ENCODE measurements at places on chromosomes 3 and 15.
A peak's percentile ranks its signal among the peaks of the same experiment; 100 is the strongest.

- DNase-seq, result no peak
Measured at GRCh38 chr3:170247875-170248274, 25.7 kb downstream of the PRKCI start.

- DNase-seq, result no peak
Measured at GRCh38 chr15:56894601-56895000, 23.8 kb upstream of the TCF12 start.

DNA sequence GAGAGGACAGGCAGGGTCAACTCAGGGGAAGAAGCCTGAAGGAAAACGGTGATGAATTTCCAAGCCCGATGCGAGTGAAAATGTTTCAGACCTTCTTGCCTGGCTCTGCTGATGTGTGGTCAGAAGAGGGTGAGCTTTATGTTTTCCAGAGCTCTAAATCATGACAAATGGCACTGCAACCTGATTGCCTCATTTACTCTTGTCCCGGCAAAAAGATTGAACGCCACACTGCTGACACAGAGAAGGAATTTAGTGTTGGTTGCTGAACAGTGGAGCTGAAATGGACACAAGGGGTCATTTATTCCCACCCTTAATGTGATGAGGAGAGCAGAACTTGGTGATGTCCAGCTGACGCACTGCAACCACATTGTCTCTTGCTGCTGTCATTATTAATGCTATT lies 36.1 kb upstream of the GABRG3 start:
- no peak for DNase-seq

- no peak for DNase-seq
Measured at GRCh38 chr3:101643861-101644613, 32.9 kb downstream of the ZBTB11 start.

DNA sequence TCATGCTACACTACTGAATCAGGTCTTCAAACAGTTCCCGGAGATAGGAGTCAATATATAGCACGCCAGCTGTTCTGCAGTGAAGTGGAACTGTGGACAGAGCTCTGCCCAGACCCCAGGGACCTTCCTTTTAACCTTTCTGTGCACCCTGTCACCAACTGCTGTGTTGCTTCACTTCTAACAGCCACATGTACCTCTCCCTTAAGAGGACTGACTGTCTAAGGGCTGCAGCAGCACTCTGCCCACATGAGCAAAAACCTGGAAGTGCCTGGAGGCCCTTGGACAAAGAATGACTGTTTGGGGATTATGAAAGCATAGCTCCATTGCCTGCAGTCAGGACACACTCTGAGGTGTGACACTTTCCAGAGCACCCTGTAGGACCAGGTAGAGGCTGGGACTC lies 88.3 kb upstream of the CTNNB1 start:
- no peak for DNase-seq

GRCh38 chr3:116453666-116454346 lies 8.5 kb upstream of the LSAMP start:
- peak; percentile 43 for DNase-seq

DNA sequence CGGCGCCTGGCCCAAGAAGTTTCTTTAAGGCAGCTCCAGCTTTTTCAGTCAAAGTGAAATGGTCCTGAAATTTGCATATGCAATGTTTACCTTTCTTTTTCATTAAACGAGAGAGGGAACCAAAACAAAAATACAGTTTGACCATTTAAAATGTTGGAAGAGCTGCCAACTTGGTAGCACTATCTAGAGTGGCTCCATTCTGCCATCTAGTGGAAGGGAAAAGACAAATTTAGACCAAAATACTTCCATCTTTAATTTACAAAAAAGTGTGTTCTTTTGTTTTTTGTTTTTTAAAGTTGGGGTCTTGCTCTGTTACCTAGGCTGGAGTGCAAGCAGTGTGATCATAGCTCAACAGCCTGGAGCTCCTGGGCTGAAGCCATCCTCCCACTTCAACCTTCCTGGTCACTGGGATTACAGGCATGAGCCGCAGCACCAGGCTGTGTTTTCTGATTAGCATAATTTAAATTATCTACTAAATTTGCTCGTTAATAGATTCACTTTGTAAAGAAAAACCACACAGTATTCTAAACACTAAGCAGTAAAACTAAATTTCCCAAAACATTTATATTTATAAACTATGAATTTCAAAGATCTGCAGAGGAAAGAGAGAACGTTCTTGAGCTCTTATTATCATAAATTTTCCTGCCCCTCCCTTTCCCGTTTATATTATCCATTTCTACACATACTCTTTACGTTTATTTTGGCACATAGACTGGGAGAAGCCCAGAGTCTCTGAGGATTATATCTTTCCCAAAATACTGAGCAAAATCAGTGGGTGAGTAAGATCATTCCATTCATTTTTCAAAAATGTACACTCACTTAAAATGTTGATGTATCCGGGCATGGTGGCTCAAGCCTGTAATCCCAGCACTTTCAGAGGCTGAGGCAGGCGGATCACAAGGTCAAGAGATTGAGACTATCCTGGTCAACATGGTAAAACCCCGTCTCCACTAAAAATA lies 15.4 kb upstream of the RFC4 start:
- DNase-seq, result no peak

DNA sequence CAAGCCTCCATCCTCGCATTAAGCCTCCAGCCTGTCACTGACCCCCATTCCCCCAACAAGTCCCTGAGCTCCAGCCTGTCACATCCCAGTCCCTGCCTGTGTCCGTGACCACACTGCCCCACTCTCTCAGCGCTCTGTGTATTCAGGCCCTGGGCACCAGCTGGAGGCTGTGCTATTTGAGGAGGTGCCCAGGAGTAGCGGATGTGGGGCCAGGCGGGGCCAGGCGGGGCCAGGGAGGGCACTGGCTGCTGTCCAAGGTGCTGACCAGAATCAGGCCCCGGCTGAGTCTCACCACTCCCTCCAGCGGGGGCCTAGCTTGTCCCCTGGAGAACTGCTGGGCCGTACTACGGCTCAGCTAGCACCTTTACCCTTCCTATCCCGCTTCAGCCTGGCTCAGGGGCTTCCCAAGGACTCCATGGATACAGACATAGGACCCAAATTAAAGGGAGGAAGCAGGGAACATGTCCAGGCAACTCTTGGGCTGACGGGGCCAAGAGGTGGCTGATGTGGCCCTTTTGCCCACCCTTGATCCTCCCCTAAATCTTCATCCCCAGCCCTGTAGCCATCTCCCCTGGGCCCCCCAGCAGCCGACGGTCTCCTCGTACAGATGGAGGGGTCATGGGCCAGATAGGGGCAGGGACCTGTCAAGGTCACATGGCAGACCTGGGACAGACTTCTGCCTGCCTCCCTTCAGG lies 1.1 kb downstream of the HHATL start:
- peak; percentile 80 for DNase-seq

DNA sequence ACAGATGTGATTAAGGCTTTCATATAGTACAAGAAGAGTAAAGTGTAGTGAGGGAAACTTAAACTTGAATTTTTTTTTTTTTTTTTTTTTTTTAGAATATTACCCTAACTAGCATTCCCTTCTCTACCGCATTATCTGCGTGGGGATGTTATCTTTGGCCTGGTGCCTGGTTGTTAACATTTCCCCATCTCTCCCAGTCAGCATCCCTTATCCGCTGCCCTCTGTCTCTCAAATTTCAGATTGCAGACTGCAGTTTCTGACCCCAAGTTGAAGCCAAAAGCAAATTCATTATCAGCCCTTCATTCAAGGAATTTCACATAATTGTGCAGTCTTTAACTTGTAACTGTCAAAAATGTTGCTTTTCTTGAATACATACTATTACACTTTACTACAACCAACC lies 353.0 kb downstream of the PLOD2 start:
- DNase-seq, result no peak

DNA sequence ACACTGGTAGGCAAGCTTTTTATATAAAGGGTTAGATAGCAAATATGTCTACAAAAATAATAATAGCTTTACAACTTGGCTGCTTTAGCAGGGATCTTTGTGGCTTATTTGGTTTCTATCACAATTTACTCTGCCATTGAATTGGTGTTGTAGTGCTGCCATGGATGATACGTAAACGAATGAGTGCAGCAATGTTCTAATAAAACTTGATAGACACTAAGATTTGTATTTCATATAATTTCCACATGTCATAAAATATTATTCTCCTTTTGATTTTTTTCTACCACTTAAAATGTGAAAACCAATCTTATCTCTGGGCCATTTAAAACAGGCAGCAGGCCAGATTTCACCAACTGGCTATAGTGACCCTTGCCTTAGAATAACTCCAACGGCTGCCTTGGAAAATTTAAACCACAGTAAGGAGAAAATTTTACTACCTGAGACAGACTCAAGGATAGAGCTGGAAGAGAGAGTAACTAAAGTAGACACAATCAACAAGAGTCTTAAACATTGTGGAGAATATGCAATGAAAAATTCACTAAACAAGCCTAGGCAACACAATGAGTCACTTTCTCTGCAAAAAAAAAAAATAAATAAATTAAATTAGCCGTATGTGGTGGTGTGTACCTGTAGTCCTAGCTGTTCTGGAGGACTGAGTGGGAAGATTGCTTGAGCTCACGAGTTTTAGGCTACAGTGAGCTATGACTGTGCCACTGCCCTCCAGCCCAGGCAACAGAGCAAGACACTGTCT lies 8.1 kb downstream of the NPHP3 start:
- no peak for DNase-seq

GRCh38 chr3:30078736-30079135 lies 527.7 kb upstream of the TGFBR2 start:
- DNase-seq, result no peak

GRCh38 chr3:114887806-114888205 lies 259.3 kb downstream of the ZBTB20 start:
- no peak for DNase-seq

- no peak for DNase-seq
Measured at GRCh38 chr15:96870580-96870979, 540.1 kb downstream of the NR2F2 start.

GRCh38 chr3:126511291-126511690 lies 6.3 kb downstream of the UROC1 start:
- no peak for DNase-seq

GRCh38 chr15:63933522-63933921 lies 99.8 kb upstream of the HERC1 start:
- no peak for DNase-seq

DNA sequence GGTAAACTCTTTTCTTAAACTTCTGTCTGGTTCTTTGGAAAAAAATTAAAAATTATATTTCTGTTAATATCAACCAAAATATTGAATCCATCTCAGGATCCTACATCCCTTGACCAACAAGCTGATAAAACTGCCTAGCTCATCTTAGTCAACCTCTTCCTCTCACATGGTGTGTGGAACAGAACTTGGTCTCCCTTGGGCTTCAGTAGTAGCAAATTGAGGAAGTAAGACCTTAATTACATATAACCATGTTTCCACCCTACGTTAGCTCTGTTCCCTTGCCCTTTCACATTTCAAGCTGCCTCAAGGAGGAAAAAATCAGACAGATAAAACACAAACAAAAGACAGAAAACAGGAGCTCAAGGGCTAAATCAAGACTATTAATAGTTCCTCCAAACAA lies 116.4 kb downstream of the GREM1 start:
- DNase-seq, result no peak

GRCh38 chr15:50046867-50047266 lies 72.2 kb downstream of the ATP8B4 start:
- no peak for DNase-seq

DNA sequence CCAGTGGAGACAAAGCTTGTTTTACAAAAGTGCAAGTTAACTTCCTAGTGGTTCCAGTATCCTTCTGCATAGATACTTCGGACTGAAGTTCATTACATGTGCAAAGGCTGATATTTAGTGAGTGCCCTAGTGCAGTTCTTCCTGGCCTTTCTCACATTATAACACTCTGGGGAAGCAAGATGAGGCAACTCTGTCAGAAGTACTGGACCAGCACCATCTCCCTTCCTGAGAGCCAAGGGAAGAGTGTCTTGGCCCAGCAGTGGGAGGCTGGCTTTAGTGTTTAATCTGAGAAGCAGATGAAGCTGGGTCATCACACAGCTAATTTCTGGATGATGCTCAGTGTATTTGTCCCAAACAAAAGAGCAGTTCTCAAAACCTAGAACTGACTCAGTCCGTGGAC lies 397.7 kb downstream of the CACNA2D3 start:
- DNase-seq, result no peak

All from hippocampal formation (tissue), 2 donors.